ENCODE measurements at places on chromosomes 5 and 9. TPM values are rescaled to one million over a fixed set of nuclear protein-coding genes. Genes with fewer than 3 reads are reported as not detected.

The TMEM174 gene
- not detected for total RNA-seq

- no peak for DNase-seq
These were observed 38.0 kb downstream of the KIF24 start for GRCh38 chr9:34291023-34291422.

GRCh38 chr5:74810915-74811314 is 43.9 kb downstream of the NSA2 start:
- DNase-seq = no peak

DNA sequence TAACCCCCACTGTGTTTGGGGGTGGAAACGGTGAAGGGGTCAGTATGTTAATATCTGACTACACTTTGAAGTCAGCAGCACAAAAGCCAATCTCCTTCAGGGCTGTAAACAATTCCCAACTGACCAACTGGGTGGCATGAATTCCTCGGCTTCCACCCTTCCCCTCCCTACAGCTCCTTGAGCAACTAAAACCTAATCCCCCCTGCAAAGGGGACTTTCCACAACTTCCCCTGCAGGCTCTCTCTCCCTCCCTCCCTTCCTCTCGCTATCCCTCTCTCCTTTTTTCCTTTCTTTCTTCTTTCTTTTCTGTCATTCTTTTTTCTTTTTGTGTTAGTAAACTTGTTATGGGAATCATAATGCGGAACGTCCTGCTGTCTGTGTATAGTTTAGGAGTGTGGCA is 65.1 kb upstream of the PTCH1 start:
- no peak for DNase-seq

All from uterus (tissue), 4 donors.